ENCODE measurements at places on chromosomes 1 and 21.
A peak's percentile ranks its signal among the peaks of the same experiment; 100 is the strongest.

- DNase-seq: peak; percentile 37
Observed at GRCh38 chr1:243598433-243598832, 251.6 kb downstream of the AKT3 start.

DNA sequence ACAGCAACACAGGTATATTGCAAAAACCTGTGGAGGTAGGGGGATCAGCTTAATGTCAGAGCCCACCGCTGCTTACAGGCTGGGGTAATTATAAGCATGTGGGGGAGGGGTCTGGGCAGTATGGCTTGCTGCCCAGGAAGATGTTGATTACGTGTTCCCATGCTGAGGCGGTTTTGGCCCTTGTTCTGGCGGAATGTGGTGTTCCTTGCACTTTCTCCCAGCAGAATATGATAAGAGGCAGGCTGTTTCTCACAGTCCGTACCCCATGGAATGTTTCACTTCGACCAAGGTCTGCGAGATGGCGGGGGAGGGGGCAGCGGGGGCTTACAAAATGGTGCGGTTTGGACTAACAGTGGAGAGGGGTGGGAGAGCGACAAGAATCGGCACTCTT lies 9.8 kb upstream of the HPCAL4 start:
- no peak for DNase-seq

GRCh38 chr1:243550276-243550675 lies 294.4 kb downstream of the SDCCAG8 start:
- DNase-seq: peak; percentile 7

- DNase-seq: peak; percentile 65
Observed at GRCh38 chr1:152448095-152448494, 34.0 kb upstream of the CRNN start.

- DNase-seq: peak; percentile 28
Observed at GRCh38 chr1:66778969-66779368, 22.1 kb downstream of the INSL5 start.

DNA sequence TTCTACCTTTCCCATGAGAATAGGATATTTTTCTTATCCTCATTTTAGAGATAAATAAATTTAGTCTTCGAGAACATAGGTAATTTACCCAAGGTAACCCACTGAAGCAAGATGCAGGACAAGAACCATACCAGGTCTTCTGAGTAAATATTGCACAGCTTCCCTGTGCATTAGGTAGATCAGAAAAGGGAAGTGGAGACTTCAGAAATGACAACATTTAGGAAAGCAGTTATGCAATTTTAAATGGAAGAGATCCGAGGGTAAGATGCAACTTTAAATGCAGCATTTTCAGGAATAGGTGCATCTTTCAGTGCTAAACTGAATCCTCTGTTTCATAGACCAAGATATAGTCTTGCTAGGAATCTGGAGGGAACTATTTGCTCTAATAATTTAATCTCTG lies 206.4 kb upstream of the SGIP1 start:
- no peak for DNase-seq

- DNase-seq: no peak
Observed at GRCh38 chr1:150474869-150475268, 12.3 kb upstream of the TARS2 start.

All from RPMI7951 (cell line).